ENCODE measurements at places on chromosomes 1 and 21. TPM values are rescaled to one million over a fixed set of nuclear protein-coding genes. Genes with fewer than 3 reads are reported as not detected.

Gene ADGRL4
- total RNA-seq, result not detected

Gene RGS16
- total RNA-seq, result 5.0 TPM

Gene EFHD2
- total RNA-seq, result 169 TPM

Gene SLAMF6
- total RNA-seq, result not detected

Gene FCN3
- total RNA-seq, result not detected

Gene EBNA1BP2
- 270 TPM for total RNA-seq

Gene CALML6
- total RNA-seq, result not detected

GRCh38 chr1:42993502-42994136, 35.0 kb upstream of the SLC2A1 start:
- no peak for DNase-seq

DNA sequence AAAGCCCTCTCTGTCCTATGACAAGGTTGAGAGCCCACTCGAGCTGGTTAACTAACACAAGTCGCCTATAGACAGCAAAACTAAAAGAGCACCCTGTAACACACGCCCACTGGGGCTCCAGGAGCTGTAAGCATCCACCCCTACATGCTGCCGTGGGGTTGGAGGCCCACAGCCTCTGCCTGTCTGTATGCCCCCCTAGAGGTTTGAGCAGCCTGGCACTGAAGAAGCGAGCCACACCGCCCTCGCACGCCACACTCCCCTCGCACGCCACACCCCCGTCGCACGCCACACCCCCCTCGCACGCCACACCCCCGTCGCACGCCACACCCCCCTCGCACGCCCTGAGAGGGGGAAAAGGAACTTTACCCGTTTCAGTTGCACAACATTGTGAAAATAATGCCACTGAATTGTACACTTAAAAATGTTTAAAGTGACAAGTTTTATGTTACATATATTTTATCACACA, 13.2 kb upstream of the HMGCL start:
- DNase-seq, result peak; percentile 71

- DNase-seq, result no peak
Measured at GRCh38 chr1:43558346-43558841, 27.7 kb downstream of the PTPRF start.

DNA sequence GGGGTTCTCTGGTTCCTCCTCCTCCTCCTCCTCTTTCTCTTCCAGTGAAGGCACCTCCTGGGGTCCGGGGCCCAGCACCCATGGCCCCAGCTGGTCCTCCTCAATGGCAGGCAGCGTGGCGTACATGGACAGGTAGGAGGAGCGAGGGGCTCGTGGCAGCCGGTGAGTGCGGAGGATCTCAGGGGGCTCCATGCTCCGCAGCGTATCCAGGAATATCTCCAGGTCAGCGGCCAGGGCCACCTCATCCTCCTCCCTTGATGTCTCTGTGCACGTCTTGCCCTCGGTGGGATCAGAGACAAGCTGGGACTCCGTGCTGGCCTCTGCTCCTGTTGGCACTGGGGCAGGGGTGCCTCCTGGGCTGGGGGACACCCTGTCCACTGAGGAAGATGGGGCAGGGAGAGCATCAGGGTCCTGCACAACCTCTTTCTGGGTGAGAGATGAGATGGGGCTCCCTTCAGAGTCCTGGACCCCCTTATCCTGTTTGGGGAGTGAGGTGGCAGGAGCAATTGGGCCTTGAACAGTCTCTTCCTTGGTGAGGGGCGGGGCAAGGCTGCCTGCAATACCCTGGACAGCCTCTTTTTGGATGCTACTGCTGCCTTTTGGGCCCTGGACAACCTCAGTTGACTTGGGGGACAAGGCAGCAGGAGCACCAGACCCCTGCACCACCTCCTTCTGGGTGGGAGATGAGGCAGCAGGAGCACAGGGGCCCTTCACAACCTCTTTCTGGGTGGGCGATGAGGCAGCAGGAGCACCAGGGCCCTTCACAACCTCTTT, 9.6 kb downstream of the CRYBG2 start:
- DNase-seq, result no peak

DNA sequence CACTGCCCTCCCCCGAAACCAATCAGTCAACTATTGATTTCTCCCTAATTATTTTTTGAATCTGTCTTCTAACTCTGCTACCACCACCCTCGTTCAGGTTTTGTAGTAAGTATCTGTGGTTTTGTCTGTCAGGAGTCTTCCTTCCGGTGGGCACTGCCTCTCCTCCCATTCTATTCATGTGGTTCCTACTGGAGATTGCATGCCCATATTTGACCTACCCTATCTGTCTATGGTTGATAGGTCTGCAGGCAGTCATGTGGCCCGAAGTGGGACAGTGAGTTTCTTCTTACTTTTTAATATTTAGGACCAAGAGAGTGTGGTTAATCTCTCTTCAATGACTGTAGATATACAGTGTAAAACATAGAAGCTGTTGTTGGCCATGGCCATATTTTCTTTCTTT, 17.8 kb upstream of the MAST2 start:
- DNase-seq, result peak; percentile 14

- peak; percentile 50 for DNase-seq
Measured at GRCh38 chr1:23103001-23103889, 65.4 kb downstream of the LUZP1 start.

GRCh38 chr1:206551986-206552326, 44.6 kb downstream of the RASSF5 start:
- no peak for DNase-seq

DNA sequence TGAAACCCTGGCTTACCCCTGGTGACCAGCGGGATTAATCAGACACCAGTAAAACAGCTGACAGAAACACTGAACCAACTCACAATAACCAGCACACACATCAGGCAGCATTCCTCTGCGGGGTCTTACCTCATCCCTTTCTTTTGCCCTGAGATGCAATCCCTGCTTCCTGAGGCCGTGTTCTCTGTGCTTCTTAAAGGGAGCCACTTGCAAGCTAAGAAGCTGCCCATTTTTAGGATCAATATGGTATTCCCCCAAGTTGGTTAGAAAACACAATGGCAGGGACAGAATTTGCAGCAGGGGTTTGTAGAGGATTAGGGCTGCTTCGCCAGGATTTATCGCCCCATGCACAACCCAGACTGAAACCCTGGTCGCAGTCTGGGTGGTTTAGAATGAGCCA, 74.7 kb upstream of the OLIG2 start:
- DNase-seq, result no peak

GRCh38 chr1:65235867-65236805, 73.2 kb upstream of the DNAJC6 start:
- DNase-seq, result peak; percentile 15

- DNase-seq, result no peak
Measured at GRCh38 chr21:29347274-29347681, 48.6 kb downstream of the BACH1 start.

DNA sequence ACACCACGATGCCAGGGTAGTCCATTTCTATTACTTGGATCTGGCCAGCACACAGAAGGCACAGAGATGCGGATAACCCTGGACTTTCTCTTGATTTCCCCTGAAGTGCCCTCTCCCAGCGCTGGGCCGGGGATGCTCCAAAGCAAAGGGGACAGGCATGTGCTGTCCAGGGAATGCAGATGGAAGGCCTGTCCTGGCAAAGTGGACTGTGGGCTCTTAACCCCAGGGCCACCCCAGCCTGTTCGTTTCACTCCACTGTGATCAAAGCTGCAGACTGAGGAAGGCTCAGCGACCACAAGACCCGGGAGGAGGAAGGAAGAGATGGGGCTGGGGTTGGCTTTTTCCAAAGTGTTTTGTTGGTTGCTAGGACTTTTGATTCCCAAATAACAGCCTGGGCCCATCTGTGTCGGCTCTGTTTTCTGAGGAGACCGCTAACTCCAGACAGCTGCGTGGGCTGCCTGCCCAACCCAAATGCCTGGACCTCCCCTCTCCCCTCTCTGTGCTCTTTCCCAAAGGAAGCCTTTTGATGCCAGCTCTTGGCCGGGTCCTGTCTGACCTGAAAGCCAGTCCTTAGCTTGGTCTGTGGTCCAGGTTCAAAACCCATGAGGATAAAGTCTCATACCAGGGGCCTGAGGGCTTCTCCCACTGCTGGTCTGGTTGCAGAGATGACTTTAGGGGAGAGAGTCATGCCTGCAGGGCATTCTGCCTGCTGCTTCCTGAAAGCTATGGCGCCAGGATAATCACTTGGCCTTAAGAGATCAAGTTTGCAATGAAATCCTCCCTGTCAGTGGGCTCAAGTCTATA, 119.6 kb upstream of the CD34 start:
- DNase-seq, result no peak

All from SJSA1 (cell line).